ENCODE measurements at places on chromosomes 12 and 14.

GRCh38 chr14:72619111-72619571, 274.8 kb downstream of the DPF3 start:
- DNase-seq, result no peak

DNA sequence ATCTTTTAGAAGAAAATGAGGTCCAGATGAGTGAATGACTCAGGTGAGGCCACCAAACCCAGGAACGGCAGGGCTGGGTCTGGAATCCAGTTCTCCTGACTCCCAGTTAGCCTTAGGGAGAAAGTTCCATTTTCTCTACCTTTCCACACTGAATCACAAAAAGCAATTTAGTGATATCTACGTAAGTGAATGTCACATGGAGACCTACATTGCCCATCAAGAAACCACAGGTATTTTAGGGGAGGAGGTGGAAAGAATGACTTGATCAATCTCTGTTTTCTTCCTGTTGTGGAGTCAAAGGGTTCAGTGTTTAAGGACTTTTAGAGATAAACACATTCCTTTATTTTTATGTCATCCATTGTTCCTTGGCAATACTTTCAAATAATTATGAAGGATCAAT, 106.9 kb upstream of the PTPRB start:
- no peak for DNase-seq

DNA sequence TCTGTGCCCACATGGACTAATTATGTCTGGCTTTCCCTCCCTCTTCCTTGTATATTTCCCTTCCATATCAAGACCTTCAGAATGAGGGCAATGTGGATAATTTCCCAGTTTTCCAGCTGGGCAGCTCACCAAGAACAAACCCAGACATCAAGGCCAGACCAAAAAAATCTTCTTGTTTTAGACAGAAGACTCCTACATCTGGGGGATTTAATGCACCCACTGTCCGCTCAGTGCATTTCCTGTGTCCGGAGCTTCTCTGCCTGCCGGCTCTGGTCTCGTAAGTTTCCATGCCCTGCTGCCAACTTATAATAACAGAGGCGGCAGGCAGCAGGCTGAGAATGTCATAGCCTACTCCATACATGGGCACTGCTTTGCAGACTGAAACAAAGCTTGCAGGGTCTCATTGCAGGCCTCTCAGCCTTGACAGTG, 207.2 kb upstream of the BCL2L14 start:
- DNase-seq, result peak; percentile 59

GRCh38 chr12:49503674-49504180, 35.1 kb upstream of the KCNH3 start:
- no peak for DNase-seq

DNA sequence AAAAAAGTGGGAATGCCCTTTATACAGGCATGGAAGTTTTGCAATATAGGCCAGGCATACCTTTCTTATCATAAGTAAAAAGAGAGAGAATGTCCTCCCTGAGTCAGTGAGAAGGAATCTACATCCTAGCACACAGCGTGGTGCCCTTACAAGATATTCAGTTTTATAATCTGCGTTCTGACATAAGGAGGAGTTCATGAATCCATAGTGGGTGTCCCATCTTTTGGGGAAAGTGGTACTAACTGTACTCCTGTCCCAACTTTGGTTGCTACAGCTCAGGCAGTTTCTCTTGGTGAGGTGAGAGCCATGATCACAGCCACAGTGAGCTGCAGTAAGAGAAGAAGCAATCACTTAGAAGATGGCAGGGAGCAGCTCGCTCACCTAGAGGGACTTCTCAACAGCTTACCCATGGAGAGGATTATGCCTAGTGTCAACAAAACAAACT, 332.9 kb downstream of the BCAT1 start:
- DNase-seq, result no peak

DNA sequence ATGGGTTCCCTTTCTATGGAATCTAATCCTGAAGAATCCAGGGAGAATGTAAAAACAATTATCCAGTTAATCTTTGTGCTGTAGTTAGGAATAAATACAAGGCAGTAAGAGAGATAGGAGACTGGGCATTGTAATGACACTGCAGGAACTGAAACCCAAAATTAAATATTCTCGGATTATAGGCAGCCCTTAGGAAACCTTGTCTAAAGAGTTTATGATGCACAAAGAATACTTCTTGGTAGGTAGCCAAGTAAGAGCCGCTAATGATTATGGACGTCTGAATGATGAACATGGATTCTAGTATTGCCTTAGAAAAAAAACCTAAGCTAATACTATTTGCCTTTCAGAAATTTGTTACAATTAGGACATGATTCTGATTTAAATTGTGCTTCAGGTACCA, 165.4 kb upstream of the LRIG3 start:
- no peak for DNase-seq

DNA sequence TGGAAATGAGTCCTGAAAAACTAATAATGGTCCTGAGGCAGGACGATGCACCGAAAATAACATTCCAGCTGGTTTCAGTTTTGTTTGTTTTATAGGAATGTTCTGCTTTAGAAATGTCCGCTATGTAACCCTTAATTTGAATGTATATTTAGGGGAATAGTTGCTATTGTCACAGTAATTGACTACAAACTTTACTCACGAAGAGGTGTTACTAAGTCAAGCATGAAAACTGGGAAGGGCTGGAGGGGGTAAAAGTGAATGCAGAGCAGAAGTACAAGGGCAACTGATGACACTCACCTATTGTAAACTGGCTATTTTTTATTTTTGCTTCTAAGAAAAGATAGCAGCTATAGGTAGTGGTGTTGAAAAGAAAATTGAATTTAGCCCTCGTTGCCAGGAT, 230.7 kb upstream of the SYT10 start:
- DNase-seq, result no peak

- DNase-seq, result no peak
These were observed 251.4 kb upstream of the RGS6 start for GRCh38 chr14:71680736-71681387.

GRCh38 chr12:130704606-130705005, 11.5 kb downstream of the RIMBP2 start:
- DNase-seq, result no peak
